Cortex of kidney (tissue), 1 donor: ENCODE measurements at places on chromosomes 5 and 9.

DNA sequence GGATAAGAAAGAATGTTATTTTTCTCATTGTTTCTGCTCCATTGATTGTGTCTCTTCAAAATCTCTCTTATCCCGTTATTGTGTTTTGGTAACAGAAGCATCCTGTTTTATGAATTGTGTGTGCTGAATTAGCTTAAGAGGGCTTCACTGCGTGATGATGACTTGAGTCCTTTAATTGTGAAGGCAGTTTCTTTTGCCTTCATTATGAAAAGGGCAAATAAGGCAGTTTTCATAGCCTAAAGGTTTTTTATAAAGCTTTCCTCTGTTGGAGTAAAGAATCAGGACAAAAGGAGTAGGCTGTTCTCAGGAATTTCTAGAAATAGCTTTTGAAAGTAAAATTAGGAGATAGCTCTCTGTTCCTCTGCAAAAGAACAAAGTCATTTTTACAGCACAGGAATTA lies 169.8 kb downstream of the FOCAD start:
- no peak for DNase-seq

- no peak for DNase-seq
Observed at GRCh38 chr5:156367597-156367996, 40.6 kb downstream of the SGCD start.

- DNase-seq, result no peak
Observed at GRCh38 chr5:72280581-72281069, 39.4 kb downstream of the MRPS27 start.

DNA sequence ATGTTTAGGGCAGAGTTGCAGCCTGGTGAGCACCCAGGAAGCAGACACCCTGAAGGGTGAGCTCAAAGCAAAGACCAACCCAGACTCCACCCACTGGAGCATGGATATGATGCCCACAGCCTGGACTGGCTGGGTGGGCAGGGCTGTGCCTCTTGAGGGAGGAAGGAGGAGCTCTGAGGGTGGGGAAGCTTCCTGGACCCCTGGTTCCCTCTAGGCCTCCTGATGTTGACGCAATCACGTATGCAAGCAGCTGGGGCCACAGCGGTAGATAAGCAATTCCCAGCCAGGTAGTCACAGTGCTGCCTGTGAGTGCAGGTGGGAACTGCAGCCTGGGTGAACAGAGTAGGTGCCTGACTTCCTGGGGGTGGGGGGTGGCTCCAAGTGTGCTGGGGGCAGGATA lies 271.5 kb downstream of the CDK5RAP2 start:
- no peak for DNase-seq

GRCh38 chr5:172870715-172871461 lies 36.8 kb downstream of the ERGIC1 start:
- DNase-seq, result no peak

- no peak for DNase-seq
Observed at GRCh38 chr9:9913276-9913832, 699.4 kb downstream of the PTPRD start.

DNA sequence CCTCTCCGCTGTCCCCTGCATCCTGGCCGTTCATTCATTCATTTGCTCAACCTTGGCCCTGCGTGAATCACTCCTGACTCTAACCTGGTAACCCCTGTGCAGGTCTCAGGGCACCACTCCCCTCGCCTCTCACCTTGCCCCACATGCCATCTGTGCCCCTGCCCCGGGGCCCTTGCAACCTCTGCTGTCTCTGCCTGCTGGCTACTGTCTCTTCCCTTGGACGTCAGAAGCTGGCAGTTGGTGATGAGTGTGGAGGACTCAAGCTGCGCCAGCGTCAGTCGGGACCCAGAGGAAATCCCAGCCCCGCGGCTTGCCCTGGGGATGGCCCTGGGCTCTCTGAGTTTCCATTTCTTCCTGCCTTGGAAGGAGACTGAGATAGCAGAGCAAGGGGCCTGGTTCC lies 154.9 kb downstream of the OLFM1 start:
- no peak for DNase-seq

- DNase-seq, result no peak
Observed at GRCh38 chr9:106921341-106921899, 58.5 kb downstream of the ZNF462 start.

DNA sequence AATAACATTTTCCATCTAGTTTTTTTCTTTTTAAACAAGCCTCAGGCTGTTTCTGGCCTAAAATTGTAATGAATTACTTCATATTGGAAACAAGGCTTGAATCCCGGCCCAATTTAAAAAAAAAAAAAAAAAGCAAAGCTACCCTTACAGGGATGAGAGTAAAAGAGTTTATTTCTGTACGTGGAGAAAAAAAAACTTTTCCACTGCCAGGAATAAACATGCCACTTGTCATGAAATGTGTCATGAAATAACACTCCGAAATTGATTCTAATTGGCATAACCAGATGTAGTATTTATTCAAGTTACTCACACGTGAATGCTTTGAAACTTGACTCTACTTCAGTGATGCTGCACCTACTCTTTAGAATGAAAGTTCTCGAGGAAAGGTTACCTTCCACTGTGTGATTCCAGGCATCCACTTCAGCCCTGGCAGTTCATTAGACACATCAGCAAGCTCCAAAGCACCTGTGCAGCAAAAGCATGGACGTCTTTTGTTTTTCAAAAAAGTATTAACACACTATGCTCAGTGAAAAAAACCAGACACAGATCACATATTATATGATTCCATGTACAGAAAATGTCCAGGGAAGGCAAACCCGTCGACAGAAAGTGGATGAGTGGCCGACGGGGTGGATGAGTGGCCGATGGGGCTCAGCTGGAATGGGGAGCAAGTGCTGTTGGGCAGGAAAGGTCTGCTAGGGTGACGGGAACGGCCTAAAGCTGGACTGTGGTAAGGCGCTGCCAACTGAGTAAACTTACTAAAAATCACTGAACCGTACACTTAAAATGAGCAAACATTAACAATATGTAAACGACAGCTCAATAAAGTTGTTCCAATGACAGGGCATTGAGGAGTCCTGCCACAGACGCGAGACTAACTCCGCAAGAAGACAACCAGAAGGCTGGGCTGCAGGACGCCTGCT lies 21.2 kb downstream of the NSUN2 start:
- no peak for DNase-seq

- DNase-seq, result no peak
Observed at GRCh38 chr5:38660194-38660668, 103.8 kb upstream of the LIFR start.

GRCh38 chr9:130741831-130742449 lies 48.4 kb downstream of the EXOSC2 start:
- DNase-seq, result no peak

GRCh38 chr5:56674441-56674840 lies 140.9 kb upstream of the MAP3K1 start:
- no peak for DNase-seq

DNA sequence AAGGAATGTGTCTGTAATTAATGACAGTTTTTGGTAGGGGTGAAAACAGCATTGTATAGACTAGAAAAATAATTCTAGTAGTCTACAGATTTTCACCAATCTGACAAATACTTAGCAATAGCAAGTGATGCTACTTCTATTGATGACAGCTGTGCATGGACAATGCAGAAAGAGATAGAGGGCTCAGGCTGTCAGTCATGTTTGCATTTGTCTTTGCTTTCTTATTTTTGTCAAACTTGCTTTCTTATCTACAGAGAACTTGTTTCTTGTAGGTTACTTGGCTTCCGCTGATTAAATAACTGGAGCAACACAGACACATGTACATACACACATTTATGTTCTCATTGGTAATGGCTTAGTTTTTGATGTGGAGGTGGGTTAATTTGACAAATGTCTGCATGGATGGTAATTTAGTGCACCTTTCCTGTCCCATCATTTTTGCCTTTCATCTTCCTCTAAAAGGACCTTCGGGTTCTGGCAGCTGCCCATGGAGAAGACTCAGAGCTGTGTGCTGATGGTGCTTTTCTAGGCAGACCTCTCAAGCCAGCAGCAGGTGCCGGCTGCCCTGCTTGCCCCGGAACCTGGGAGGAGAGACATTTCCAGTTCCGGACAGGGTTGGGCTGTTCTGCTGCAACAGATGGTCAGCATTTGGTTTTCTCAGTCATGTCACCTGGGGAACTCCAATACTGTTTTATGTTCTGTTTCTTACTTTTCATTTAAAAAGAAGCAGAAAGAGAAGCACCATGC lies 28.8 kb downstream of the CAMK4 start:
- no peak for DNase-seq

DNA sequence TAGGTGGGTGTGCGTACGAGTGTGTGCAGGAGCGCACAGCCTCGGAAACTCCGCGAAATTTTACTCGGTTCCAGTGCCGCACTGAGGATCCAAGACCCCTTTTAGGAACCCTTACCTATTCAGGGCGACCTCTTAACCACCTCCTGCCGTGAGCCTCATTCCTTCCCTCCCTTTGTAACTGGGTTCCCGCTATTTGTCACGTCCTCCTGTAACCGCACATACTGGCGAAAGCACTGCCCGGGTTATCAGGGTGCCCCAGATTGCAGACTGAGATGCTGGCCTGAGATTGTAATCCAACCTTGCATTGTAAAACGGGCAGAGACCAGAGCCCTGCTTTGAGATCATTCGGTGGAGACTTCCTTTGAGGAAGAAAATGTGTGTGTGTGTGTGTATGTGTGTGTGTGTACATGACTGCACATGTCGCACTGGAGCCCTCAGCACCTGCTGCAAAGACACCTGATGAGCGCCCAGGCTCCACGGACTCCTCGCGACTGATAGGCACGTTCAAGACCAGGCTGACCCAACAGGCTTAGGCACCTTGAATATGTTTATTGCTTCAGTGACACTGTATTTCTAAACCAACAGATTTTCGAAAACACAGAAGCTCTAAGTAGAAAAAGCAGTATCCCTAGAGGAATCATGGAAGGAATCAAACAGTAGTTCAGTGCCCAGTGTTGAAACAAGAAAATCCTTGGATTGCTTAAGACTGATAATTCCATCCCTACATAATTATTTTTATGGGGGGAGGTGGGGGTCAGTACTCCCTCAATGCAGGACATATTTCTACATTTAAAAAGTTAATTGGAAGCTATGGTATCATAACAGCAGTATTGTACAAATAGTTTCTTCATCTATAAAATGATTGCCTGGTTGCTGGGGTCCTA lies 86.5 kb upstream of the TNFAIP8 start:
- DNase-seq, result no peak

- DNase-seq, result no peak
Observed at GRCh38 chr9:84821431-84821830, 151.9 kb downstream of the NTRK2 start.

GRCh38 chr9:4324513-4324912 lies 24.6 kb upstream of the GLIS3 start:
- DNase-seq, result no peak

DNA sequence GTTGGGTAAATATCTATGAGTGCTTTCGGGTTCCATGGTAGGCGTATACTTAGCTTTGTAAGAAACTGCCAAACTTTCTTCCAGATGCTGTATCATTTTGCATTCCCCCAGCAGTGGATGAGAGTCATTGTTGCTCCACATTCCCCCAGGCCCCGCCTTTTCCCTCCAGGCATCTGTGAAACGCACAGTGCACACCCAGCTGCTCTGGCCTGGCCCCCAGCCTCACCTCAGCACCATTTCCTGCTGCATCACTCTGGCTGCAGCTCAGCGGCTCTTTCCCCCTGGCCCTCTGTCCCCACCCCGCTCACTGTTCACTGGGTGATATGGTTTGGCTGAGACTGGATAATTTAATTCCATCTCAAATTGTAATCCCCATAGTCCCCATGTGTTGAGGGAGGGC lies 76.6 kb upstream of the SPTLC1 start:
- DNase-seq, result no peak

DNA sequence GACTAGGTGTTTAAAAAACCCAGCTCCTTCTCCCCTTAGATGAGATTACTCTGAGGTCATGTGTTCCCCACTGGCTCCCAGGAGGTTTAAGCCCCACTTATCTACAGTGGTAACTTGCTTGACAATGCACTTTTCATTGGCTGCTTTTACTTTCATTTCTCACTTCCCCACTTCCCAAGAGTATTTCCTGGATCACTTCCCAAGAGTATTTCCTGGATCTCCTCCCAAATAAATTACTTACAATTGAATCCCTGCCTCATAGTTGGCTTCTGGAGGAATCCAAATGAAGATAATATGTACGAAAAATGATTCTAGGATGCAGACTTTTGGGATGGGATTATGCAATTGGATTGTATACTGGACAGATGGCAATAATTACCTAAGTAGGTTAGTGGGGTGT lies 47.1 kb upstream of the CHSY3 start:
- DNase-seq, result no peak

DNA sequence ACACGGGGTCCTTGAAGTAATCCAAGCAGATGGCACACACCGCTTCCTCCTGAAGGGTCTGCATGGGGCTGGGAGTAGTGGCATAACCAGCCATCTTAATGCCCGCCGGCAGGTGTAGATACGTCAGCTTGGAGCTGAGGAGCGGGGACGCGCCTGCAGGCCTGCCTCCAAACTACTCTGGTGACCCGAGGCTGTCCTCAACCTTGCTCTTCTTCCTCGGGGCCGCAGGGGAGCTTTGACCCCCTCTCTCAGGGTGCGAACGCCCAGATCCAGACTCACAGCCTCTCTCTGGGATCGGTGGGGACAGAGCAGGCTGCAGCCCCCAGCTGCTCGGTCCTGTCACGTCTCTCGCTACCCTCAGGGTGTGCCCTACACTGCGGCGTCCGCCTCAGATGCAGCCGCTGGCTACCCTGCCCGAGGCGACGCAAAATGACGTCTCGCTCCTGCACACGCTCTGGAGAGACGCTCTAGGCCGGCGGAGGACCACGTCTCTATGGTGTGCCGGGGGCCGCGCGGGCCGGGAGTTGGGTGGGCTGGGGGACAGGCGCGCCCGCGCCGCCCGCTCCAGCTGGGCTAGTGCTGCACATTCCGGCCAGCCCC lies at the start of gene TRIM52:
TRIM52 (minus strand) TSS at position 424 of the 600 bp plus-strand sequence; CDS start at position 94, 330 bp downstream.
- DNase-seq, result no peak

DNA sequence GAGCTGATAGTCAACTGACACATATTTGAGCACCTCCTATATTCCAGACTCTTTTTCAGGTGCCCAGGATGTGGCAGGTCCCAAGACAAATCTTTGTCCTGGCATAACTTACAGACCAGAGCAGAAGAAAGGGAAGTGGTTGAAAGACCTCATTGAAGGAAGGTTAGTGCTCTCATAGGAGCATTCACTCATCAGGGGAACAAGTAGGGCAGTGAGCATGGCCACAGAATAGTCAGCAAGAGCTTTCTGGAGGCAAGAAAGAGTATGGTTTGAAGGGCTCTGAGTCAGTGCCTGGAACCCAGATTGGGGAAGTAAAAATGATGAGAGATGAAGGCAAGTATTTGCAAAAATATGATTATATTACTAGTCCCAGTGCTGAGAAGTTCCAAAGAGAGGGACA lies 25.0 kb upstream of the ERMP1 start:
- no peak for DNase-seq

DNA sequence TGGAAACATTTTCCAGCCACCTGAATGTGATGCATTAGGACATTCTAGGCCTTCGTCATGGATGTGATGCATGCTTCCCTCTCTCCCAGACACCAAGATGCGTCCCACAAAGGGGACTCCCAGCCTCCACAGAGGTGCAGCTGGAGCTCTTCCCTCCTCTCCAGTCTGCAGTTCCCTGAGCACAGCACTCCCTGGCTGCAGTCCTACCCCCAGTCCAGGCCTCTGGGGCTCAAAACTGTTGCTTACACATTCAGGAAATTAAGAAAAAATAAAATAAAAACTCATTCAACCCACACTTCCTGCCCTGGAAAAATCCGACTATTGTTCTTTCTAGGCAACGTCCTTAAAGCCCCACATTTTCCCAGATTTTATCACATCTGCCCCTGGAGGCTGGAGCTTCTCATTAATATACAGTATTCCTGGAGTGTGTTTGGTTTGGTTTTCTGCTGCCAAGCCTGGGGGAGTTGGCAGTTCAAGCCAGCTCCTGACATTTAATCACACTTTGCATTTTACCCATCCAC lies 78.4 kb upstream of the ICE1 start:
- no peak for DNase-seq

- DNase-seq, result no peak
Observed at GRCh38 chr9:4397917-4398316, 92.4 kb upstream of the SLC1A1 start.

GRCh38 chr5:95771892-95772291 lies 40.8 kb downstream of the RHOBTB3 start:
- no peak for DNase-seq
